ENCODE measurements at places on chromosomes 7 and 10. TPM values are rescaled to one million over a fixed set of nuclear protein-coding genes. Genes with fewer than 3 reads are reported as not detected.

- peak; percentile 95 for DNase-seq
Measured at GRCh38 chr7:131164025-131164925, 163.4 kb upstream of the MKLN1 start.

- no peak for DNase-seq
Measured at GRCh38 chr10:122171302-122172075, 99.6 kb upstream of the BTBD16 start.

- DNase-seq, result no peak
Measured at GRCh38 chr10:112852306-112852705, 97.7 kb upstream of the TCF7L2 start.

- no peak for DNase-seq
Measured at GRCh38 chr10:90494183-90494582, 363.7 kb downstream of the HTR7 start.

The IFIT1B gene
- not detected for total RNA-seq

- DNase-seq, result no peak
Measured at GRCh38 chr7:46396481-46396880, 475.4 kb upstream of the IGFBP3 start.

GRCh38 chr7:52857367-52857766 lies 178.1 kb upstream of the POM121L12 start:
- DNase-seq, result no peak

The HOGA1 gene
- total RNA-seq, result 0.53 TPM

The TSPAN13 gene
- 0.17 TPM for total RNA-seq

The PDK4 gene
- total RNA-seq, result not detected

The DOCK4 gene
- 46.6 TPM for total RNA-seq

DNA sequence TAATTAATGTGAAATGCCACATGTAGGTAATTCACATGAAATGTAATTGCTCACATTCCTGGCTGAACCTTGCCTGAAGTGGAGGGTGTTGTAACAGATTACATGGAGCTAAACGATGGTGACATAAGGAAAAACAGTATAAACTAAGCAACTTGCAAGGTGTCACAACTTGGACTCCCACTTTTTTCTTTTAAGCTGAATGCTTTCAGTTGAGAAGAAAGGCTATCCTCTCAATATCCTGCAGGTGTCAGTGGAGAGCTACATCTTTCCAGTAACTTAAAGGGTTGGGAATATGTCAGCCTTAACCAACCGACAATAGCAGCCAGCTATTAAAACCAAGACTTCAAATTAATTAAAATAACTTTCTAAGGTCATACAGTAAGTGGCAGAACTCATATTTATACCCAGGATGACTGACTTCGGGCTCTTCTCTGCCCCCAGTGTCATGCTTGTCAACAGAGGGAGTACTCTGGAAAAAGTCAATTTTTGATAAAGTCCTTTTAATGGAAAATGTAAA lies 33.7 kb downstream of the NRBF2 start:
- peak; percentile 62 for DNase-seq

The ACSM6 gene
- not detected for total RNA-seq

GRCh38 chr7:97008275-97008917 lies 3.0 kb downstream of the DLX6 start:
- DNase-seq, result no peak

The CACNA2D1 gene
- total RNA-seq, result 9.0 TPM

GRCh38 chr10:8282340-8282739 lies 227.9 kb downstream of the GATA3 start:
- DNase-seq, result no peak

The BCCIP gene
- total RNA-seq, result 91.3 TPM

The ETV1 gene
- 9.3 TPM for total RNA-seq

GRCh38 chr7:152847386-152847908 lies 87.9 kb downstream of the ACTR3B start:
- no peak for DNase-seq

- no peak for DNase-seq
Measured at GRCh38 chr7:96838481-96838880, 128.8 kb upstream of the SEM1 start.

DNA sequence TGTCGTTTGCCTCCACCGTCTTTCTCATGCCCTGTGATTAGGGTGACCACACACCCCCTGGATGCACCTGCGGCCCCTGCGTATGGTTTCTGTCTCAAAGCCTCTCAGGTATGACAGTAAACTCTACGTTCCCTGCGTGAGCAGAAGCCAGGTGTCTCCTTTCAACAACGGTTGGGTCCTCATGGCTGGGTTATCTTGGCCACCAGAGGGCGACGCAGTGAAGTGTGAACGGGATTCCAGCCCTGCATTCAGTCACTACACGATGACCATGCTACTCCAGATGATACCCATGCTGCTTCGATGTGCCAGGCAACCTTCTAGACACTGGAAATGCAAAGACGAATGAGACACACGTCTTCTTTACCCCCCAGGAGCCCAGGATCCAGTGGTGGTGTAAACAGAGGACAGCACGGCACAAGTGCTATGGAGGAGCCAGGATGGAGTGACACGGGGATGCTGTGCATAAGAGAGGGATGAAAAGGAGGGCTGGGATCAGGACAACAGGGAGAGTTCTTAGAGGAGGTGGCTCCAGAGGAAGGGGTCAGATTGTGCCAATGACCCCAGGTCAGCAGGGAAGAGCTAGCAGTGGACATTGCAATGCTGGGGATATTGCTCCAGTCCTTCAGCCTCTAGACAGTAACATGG lies 228.1 kb upstream of the PFKP start:
- peak; percentile 24 for DNase-seq

The MALRD1 gene
- total RNA-seq, result not detected

DNA sequence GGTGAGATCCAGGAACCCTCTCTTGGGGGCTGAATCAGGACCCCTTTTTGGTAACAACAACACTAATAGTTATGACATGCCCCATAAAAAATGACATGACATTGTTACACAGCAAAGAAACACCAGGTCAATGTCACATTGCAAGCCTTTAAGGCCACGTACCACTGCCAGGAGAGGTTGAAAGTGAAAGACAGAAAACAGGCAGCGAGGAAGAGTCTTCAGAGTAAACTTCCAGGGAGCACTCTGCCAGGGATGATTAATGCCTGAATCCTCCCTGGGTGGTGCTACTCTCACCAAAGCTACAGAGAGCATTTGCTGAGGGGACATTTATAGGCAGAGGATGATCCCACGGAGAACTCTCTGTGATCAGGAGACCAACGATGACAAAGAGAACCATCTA lies 551.6 kb downstream of the CALN1 start:
- no peak for DNase-seq

DNA sequence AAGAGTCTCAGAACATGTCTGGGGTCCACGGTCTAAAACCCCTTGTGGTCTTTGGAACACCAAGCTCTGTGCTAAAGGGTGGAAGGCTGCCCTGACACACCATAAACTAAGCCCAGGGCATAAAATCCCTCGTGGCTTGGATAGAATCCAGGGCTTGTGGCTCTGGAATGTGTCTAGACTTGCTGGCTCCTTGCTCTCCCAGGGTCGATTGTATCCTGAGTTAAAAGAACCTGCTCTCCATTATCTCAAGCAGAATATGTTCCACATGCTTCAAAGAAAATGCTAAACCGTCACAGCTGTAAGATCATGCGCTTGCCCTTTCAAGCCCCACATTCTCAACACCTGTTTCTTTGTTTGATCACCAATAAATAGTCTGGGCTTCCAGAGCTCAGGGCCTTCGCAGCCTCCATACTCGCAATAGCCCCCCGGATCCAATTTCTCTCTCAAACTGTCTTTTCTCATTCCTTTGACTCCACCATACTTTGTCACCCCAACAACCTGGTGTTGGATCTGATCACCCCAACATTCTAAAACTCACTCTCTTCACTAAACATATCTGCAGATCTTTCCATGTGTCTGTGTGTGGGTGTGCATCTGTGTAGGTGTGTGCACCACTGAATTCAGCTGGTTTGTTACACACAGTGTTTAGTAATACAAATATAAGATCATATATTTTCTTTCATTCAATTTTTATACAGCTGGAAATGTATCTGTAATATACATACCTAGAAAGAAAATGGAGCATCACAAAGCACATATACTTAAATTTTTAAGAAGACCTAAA lies 238.5 kb downstream of the ZMYND11 start:
- peak; percentile 48 for DNase-seq

- DNase-seq, result no peak
Measured at GRCh38 chr7:33674804-33675411, 230.4 kb upstream of the BMPER start.

DNA sequence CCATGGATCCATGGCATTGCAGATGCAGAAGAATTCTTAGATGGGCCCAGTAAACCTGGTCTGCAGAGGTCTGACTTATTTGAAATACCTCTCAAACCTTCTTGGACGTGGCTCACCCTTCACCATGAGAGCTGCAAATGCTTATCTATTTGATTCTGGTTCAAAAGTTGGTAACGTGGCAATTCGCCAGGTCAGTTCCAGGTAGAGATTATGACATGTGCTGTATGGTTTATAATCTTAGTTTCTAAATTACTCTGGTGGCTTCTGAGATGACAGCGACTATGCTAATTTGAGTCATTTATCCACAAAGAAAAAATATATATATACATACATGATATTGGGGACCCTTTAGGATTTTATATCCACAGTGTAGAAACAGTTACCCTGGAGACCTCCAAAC lies 68.8 kb downstream of the NRP1 start:
- no peak for DNase-seq

- DNase-seq, result no peak
Measured at GRCh38 chr7:80623503-80624252, 14.8 kb upstream of the CD36 start.

The WNT16 gene
- not detected for total RNA-seq

The NME8 gene
- not detected for total RNA-seq

The RAB19 gene
- total RNA-seq, result not detected

The TMEM213 gene
- total RNA-seq, result not detected

- DNase-seq, result no peak
Measured at GRCh38 chr7:28360739-28361138, 51.6 kb upstream of the CREB5 start.

The GIMAP7 gene
- not detected for total RNA-seq
